ENCODE measurements at places on chromosomes 3 and 15.

- DNase-seq: no peak
Measured at GRCh38 chr15:74754593-74755215, 6.1 kb downstream of the CYP1A2 start.

DNA sequence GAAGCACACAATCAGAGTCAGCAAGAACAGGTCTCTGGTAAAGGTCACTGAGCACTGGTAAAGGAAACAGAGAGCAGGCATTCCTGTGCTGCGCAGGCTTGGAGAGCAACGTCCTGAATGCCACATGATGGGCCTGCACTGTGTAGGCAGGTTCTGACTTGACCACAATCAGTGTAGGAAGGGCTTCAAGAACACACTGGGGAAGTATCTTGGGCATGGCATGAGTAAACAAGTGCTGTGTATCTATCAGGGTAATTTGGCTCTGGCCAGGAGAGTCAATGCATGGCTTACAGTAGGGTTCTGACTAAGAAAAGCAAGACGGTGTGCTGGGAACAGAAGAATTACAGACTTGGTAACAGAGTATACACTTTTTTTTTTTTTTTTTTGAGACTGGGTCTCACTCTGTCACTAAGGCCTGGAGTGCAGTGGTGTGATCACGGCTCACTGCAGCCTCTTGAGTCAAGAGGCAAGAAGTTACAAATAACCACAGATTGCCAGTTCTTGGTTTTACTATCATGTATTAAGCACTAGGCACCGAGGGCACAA lies 30.6 kb downstream of the TBC1D2B start:
- DNase-seq: no peak

GRCh38 chr15:43208052-43209002 lies 12.5 kb downstream of the EPB42 start:
- DNase-seq: no peak

- DNase-seq: no peak
Measured at GRCh38 chr15:33866101-33866737, 102.1 kb upstream of the CHRM5 start.

GRCh38 chr15:31752905-31753304 lies 277.4 kb upstream of the CHRNA7 start:
- no peak for DNase-seq

DNA sequence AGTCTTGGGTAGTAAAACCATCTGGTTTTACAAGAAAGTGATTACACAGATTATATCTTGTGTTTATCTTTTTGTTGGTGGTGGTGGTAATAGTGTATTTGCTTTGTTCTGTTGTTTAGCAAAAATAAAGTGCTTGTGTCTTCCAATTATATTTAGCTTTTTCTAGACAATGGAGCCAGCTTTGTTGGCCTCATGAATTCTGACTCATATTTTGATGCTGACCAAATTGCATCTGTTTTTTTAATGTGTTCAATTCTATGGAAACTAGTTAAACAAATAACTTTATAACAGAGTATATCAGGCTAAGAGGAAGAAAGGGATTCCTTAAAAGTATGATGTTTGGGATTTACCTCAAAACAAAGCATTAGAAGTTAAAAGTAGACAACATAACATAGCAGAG lies 69.3 kb upstream of the BFSP2 start:
- DNase-seq: no peak

- no peak for DNase-seq
Measured at GRCh38 chr3:16441371-16441875, 72.1 kb downstream of the RFTN1 start.

All from stimulated activated CD4-positive, alpha-beta T cell treated with anti-CD3 and anti-CD28 coated beads, Interleukin-1b, Interleukin-23, amount 100 ng/mL, for 1 hour (primary cell).